ENCODE measurements at places on chromosomes 5 and 9. TPM values are rescaled to one million over a fixed set of nuclear protein-coding genes. Genes with fewer than 3 reads are reported as not detected.

The DMGDH gene
- 0.86 TPM for total RNA-seq

DNA sequence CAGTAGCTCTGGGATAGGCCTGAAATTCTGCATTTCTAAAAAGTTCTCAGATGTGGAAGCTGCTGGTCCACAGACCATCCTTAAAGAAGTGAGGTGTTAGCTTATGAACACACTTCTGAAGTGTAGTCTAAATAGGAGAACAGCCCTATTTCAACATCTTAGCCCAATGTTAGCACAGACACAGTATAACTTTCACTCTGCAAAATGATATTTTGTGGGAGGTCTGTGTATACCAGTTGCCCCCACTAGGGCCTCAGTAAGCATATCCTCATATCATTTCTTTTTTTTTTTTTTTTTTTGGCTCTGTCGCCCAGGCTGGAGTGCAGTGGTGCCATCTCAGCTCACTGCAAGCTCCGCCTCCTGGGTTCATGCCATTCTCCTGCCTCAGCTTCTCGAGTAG lies 7.5 kb upstream of the HABP4 start:
- no peaks in the 10 kb centered on the region for H3K4me1 ChIP-seq
- no peaks in the 10 kb centered on the region for H3K27me3 ChIP-seq
- no peak overlapping the region for H3K4me3 ChIP-seq
- no peaks in the 10 kb centered on the region for H3K36me3 ChIP-seq
- no peak for DNase-seq

GRCh38 chr5:147092044-147092443 lies 142.8 kb upstream of the STK32A start:
- no peak overlapping the region for H3K27ac ChIP-seq
- peaks cover 6% of the 10 kb centered on the region for H3K27me3 ChIP-seq
- H3K36me3 ChIP-seq = no peaks in the 10 kb centered on the region
- no peak for DNase-seq

DNA sequence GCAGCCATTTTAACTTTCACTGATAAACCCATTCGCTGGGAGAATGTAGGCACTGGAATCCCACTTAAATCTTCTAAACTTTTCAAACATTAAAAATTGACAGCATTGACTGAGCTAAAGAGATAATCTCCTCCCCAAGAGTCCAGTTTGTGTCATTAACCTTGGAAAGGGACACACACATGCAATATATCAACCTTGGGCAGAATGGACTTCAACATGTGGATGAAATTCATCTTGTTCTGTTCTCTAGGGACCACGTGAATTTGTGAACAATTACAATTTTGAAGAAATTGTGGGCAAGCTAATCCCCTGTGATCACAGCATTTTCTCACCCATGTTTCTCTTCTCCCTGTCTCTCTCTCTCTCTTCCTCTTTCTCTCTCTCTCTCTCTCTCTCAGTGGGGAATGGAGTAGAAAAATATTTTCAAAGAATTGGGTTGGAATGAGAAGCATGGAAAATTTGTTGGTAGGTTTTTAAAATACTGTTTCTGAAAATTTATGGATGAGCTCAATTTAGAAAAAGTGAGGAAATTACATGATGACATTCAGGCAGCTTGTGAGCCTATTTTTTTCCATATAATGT lies 553.7 kb downstream of the EBF1 start:
- DNase-seq = no peak
- no peaks in the 10 kb centered on the region for H3K27me3 ChIP-seq
- H3K4me3 ChIP-seq = no peak overlapping the region
- no peak overlapping the region for H3K27ac ChIP-seq
